ENCODE measurements at places on chromosomes 1 and 21.

DNA sequence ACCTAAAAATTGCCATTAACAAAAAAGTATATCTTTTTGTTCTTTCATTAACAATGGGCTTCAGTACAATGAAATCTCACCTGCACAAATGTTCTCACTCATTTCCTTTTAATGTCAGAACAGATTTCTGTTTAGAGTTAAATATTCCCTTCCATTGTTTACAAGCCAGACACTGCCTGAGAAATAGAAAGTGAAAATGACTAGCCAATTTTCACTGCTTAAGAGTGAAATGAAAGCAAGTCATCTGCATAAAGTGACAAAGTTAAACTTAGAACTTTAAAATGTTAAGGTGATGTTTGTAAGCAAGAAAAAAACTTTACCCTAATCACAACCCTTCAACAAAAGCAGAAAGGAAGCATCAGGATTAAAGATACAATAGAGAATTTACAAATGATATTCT, 27.5 kb downstream of the COA6 start:
- no peak overlapping the region for H3K4me3 ChIP-seq
- H3K27ac ChIP-seq: no peak overlapping the region
- no peaks in the 10 kb centered on the region for H3K27me3 ChIP-seq
- no peaks in the 10 kb centered on the region for H3K4me1 ChIP-seq
- no peaks in the 10 kb centered on the region for H3K36me3 ChIP-seq

DNA sequence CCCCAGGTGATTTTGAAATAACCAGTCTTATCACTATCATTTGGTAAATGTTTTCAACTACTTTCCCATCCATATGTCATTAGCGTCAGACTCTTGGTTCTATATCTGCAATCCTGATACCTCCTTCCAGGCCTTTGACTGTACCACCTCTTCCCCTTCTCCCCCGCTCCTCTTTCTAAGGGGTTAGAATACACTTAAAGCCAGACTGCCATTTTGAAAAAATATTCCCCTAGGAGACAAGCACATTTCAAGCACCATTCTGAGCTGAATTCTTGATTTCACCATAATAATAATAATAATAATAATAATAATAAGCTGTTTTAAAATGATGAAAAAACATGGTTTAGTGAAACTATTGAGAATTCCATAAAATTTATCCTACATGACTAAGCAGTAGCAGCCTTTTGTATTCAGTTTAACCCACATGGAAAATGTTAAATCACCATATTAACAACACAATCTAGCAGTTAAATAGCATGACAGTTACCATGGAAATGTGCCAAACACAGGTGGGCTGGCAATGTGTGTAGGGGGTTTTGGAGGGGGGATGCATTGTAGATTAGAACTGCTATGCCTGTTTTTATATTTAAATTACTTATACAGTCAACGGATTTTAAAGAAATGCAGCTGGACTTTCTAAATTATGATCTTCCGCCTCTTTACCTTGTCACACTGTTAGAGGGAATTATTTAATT, 480.2 kb upstream of the DEPDC1 start:
- no peaks in the 10 kb centered on the region for H3K36me3 ChIP-seq
- H3K27me3 ChIP-seq: no peaks in the 10 kb centered on the region
- DNase-seq: no peak
- H3K4me3 ChIP-seq: no peak overlapping the region
- peaks cover 11% of the 10 kb centered on the region for H3K4me1 ChIP-seq

DNA sequence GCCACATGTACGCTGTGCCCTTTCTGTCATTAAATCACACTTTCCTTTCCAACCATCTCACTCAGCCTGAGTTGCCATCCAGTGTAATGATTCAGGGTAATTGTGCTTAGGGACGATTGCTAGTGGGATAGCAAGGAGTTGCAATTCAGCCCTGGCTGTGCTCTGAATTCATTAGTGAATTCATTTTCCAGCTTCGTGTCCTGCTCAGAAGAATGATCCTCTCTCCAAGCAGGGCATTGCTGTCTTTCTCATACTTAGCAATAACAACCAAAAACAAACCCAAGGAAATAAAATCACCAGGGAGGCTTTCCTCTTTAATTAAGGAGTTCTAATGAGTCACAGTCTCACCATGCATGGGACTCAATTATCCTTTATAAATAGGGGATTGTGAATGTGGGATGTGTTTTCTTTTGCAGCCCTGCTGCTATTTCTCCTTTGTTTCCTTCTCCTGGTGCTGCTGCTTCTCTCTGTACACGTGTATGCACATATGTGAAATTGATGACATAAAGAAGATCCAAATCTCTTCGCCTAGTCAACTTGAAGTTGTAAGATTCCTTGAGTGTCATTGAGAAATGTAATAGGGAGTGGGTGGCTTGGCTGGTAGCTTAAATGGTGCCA, 167.0 kb downstream of the TSEN15 start:
- no peak overlapping the region for H3K4me3 ChIP-seq
- no peak for DNase-seq
- no peaks in the 10 kb centered on the region for H3K4me1 ChIP-seq
- H3K27me3 ChIP-seq: no peaks in the 10 kb centered on the region

- peak; percentile 18 for DNase-seq
- no peaks in the 10 kb centered on the region for H3K4me1 ChIP-seq
- H3K4me3 ChIP-seq: no peak overlapping the region
- H3K27ac ChIP-seq: no peak overlapping the region
These were observed 156.1 kb downstream of the KIF26B start for GRCh38 chr1:245310571-245311531.

DNA sequence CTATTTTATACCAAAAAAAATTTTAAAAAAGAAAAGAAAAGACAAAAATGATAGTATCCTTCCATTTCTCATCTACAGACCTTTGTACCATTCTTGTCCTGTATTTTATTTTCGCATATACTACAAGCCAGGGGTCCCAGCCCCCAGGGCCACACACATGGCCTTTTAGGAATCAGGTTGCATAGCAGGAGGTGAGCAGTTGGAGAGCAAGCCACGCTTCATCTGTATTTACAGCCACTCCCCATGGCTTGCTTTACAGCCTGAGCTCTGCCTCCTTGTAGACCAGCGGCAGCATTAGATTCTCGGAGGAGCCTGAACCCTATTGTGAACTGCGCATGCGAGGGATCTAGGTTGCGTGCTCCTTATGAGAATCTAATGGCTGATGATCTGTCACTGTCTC, 39.8 kb downstream of the RASSF5 start:
- H3K4me1 ChIP-seq: no peaks in the 10 kb centered on the region
- no peak for DNase-seq
- H3K4me3 ChIP-seq: no peak overlapping the region
- no peak overlapping the region for H3K27ac ChIP-seq
- H3K36me3 ChIP-seq: no peaks in the 10 kb centered on the region

- no peak for DNase-seq
- no peaks in the 10 kb centered on the region for H3K36me3 ChIP-seq
- H3K4me1 ChIP-seq: no peaks in the 10 kb centered on the region
- H3K4me3 ChIP-seq: no peak overlapping the region
- H3K27ac ChIP-seq: no peak overlapping the region
- no peaks in the 10 kb centered on the region for H3K27me3 ChIP-seq
These were observed 132.6 kb downstream of the ETS2 start for GRCh38 chr21:38938343-38938742.

All from testis (tissue), 5 donors.